Small intestine (tissue), 16 donors: ENCODE measurements at places on chromosomes 13 and 19. TPM values are rescaled to one million over a fixed set of nuclear protein-coding genes. Genes with fewer than 3 reads are reported as not detected.

- DNase-seq: peak; percentile 42
These were observed 13.1 kb upstream of the TICAM1 start for GRCh38 chr19:4844348-4845179.

- DNase-seq: no peak
These were observed 7.5 kb upstream of the ZNF525 start for GRCh38 chr19:53357821-53358581.

The EID2B gene
- not detected for polyA plus RNA-seq

The MISP3 gene
- polyA plus RNA-seq: 13.0 TPM

GRCh38 chr19:39021063-39021462 lies 11.3 kb downstream of the FBXO27 start:
- no peak for DNase-seq

DNA sequence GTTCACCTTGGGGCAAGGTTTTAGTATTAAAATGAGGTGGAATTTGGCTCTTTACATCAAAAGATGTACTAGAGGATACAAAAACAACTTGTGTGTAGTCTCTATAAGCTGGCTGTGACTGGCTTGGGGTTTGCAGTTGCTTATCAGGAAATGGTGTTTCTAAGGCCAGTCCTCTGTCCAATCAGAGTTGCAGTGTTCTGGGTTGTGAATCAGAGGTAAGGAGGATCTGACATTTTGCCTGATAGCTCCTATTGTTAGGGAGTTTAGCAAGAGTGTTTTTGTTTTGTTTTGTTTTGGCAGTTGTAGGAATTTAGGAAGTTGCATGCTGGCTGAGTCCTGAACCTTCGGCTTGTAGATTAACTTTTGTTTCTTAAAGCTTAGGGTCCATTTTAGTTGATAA lies 20.1 kb upstream of the ESD start:
- DNase-seq: no peak
